ENCODE measurements at places on chromosomes 6 and 20.

DNA sequence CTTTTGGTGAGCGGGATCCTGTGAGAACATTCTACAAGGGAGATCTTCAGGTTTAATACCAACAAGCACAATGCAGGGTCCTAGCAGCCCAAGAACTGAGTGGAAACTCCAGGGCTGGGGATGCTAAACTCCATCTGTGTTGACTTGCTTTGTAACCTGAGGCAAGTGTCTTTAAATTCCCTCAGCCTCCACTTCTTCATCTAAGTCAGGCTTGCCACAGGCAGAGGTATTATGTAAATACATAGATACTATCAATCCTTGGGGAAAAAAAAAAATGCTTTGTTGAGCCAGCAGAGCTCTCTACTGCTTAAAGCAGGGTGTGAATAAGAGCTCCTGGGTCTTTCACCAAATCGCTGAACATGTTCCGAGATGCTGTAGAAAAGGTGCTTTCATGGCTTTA, 114.2 kb upstream of the PHACTR1 start:
- DNase-seq = no peak

DNA sequence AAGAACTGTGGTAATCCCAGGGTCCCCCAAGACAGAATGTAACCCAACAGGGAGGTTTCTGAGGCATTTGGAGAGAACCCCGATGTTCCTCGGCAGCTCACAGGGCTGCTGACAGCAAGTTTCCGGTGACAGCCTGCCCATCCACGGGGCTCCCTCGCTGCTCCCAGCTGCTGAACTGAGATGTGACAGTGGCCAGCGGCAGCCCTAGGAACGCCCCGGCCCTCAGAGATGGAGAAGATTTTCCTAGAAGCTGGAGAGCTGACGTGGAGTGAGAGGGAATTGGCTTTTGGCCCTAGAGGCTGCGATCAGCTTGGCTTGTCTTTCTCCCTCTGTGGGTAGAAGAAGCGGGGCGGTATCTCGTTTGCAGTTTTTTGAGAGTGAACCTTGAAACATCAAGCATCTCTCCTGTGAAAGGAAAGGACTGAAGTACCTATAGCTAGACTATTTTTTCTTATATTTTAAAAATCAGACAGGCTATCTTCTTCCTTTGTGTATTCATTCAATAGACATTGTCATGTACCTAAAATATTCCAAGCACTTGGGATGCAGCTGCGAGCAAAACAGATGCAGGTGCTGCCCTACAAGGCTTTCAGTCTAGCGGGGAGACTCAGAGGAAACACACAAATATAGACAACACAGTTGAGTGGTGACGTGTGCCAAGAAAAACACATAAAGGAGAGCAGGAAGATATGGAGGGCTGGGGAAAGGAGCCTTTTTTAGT, 28.4 kb upstream of the NFATC2 start:
- DNase-seq = no peak

- DNase-seq = no peak
These were observed 2.3 kb downstream of the LIN28B start for GRCh38 chr6:104959026-104959858.

DNA sequence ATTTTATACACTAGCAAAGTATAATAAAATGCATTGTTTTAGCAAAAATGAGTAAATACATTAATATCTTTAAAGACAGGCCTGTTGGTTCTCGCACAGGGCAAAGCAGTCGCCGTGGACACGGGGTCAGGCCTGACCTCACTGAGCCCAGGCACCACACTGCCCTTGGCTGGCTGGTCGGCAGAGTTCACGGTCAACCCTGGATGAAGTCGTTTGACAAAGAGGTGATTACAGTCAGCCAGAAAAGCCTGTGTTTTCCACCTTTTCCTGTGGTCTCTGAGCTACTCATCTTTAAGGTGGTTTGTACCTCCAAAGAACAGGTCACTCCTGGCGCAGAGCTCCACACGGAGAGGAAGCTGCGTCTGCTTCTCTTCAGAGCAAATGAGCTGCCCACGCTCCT, 191.5 kb downstream of the DLL1 start:
- no peak for DNase-seq
